Progenitor cell of endocrine pancreas (in vitro differentiated cells): ENCODE measurements at places on chromosomes 13 and 19.

- no peak for DNase-seq
These were observed 24.9 kb downstream of the NFILZ start for GRCh38 chr19:8655340-8655709.

- DNase-seq = peak; percentile 18
These were observed 4.1 kb downstream of the ATP8A2 start for GRCh38 chr13:25375727-25376358.

DNA sequence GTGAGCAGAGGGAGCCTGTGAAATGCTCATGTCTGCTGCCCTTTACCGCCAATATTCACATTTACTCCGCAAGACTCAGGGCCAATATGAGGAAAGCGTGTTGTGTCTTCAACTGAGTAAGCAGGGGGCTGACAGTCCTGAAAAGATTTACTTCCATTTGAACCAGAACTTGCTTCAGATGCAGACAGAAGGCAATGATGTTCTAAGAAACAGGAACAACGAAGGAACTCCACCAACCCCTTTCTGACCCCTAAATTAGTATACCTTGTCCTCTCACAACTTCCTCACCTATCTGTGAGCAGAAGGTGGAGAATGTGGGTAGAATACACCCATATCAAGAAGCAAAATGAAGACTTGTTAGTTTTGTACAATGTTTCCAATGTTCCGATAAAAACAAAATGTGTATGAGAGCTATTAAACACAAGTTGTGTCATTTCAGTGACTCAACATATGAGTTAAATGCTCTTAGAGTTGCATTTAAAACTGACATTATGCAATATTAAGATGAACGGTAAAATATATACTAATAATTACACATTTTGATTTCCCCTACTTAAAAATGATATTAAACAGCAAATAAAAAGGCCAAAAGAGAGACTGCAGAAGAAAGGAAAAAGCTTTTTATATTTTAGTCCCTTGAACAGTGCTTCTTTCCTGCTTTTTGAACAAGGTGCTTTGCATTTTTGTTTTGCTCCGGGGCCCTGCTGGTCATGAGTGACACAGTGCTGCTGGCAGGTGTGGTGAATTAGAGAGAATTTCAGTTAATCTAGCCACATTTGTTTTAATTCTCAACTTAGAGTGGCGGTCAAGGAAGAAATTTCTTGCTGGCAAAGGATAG lies 16.0 kb downstream of the TMEM272 start:
- DNase-seq = no peak

DNA sequence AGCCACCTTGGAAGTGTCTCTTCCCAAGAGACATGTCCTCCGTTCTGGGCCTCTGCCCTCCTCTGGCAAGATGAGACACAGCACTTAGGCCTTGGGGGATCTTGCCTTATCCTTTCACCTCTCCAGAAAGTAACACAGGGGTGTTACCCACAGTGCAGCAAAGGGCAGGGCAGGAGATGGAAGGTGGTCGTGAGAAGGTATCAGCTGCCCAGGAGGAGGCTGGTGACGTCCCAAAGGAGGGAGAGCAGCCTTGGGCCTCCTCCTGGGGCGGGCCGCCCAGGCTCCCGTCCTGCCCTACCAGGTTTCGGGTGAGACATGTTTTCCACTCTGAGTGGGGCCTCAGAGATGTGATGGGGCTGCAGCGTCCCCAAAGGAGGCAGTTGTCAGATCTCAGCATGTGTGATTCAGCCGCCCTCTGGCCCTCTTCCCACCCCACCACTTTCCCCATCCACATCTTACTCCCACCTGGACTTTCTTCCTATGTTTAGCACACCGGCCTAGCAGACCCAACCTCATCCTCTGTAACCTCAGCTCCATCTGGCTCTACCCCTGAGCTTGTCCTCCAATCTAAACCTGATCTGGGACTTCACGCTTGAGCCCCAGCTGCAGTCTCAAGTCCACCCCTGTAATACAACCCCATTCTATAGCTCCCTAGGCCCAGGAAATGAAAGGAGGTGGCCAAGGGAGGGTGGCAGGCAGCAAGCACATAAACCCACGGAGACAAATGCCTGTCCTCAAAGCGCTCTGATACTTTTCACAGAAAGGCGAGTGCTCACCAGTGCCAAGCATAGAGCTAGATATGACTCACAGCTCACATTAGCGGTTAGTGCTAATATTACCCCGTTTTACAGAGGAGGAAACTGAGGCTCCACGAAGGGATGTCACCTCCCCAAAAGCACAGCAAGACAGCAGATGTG lies 9.3 kb downstream of the POU2F2 start:
- DNase-seq = no peak

DNA sequence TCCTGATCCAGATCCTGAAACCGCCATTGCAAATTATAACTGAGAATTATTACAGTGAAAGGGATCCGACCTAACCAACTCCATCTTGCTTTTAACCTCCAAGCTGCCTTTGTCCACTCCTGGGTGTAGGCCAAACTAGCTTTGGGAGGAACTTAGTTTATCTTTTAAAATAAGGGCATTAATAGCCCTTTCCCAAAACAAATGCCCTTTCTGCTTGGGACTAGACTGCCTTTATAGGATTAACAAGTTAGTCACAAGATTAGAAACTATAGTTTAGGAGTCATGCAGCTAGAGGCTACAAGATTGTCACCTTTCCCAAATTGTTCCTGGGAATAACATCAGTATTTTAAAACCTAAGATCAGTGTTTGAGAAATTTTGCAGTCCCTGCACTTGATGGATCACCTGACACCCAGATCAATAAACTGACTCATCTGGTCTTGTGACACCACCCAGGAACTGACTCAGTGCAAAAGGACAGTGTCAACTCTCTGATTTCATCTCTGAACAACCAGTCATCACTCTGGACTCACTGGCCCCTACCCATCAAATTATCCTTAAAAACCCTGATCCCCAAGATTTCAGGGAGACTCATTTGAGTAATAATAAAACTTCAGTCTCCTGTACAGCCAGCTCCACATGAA lies 4.1 kb upstream of the ZNF841 start:
- no peak for DNase-seq

DNA sequence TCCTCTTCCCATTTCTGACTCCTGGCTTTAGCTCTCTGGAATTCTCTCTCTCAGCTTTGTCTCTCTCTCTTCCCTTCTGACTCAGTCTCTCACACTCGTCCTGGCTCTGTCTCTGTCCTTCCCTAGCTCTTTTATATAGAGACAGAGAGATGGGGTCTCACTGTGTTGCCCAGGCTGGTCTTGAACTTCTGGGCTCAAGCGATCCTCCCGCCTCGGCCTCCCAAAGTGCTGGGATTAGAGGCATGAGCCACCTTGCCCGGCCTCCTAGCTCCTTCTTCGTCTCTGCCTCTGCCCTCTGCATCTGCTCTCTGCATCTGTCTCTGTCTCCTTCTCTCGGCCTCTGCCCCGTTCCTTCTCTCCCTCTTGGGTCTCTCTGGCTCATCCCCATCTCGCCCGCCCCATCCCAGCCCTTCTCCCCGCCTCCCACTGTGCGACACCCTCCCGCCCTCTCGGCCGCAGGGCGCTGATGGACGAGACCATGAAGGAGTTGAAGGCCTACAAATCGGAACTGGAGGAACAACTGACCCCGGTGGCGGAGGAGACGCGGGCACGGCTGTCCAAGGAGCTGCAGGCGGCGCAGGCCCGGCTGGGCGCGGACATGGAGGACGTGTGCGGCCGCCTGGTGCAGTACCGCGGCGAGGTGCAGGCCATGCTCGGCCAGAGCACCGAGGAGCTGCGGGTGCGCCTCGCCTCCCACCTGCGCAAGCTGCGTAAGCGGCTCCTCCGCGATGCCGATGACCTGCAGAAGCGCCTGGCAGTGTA lies 2.7 kb downstream of the APOE start:
- no peak for DNase-seq

- DNase-seq = no peak
These were observed 146.9 kb upstream of the SOX21 start for GRCh38 chr13:94859278-94859691.
